GM23338 (cell line): ENCODE measurements at places on chromosomes 5 and 9.

DNA sequence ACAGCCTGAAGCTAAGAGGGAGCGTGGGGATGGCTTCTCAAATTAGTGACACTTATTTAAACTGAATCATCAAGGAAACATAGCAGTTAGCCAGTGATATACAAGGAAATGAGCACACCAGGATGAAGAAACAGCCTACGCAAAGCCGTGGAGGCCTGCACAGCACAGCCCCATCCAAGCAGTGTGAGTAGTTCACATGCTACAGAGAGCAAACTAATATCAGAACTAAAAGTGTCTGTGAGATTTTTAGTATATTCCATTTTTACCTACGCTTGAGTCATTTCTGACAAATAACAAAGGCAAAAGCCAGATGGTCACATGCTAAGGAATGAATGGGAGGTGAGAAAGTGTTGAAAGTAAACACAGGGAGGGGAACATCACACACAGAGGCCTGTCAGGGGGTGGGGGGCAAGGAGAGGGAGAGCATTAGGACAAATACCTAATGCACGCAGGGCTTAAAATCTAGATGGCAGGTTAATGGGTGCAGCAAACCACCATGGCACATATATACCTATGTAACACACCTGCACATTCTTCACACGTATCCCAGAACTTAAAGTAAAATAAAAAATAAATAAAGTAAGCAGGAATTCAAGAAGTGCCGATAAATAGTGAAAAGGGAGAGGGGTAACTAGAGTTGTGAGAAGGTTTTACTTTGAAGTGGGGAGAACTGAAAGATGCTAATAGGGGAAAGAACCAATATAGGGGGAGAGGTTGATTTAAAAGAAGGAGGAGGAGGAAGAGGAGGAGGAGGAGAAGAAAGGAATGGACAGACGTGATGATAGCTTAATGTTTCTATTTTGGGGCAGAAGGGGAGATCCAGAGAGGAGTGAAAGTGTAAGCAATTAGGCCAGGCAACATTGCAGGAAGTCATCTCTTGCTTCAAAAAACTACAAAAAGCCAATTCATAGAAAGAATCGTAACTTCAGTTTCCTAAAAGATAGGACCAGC lies 100.9 kb upstream of the PTGER4 start:
- no peak for DNase-seq

DNA sequence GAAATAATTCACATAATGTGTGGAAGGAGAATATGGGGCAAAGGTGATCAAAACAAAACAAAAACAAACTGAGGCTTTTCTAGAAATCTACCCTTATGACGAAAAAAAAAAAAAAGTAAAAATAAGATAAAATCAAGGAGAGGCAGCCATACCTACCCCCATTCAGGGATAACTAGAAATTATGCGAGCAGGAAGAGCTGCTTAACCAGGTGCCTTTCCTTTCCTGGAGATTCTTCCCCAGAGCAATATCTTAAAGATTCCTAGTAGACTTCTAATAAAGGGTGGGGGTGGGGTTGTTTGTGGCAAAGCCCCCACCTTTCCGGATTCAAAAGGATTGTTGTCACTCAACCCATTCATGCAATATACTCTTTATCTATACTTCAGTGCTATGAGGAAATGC lies 112.0 kb upstream of the IFNK start:
- no peak for DNase-seq

- DNase-seq, result no peak
Measured at GRCh38 chr5:130923543-130924124, 241.4 kb downstream of the HINT1 start.

- no peak for DNase-seq
Measured at GRCh38 chr5:99600952-99601351, 672.1 kb upstream of the CHD1 start.

GRCh38 chr5:41967401-41967800 lies 42.3 kb downstream of the FBXO4 start:
- no peak for DNase-seq

GRCh38 chr9:32704343-32704742 lies 68.9 kb upstream of the TAF1L start:
- peak; percentile 25 for DNase-seq
